ENCODE measurements at places on chromosomes 1 and 21.

GRCh38 chr1:228218513-228219244 lies 10.8 kb downstream of the OBSCN start:
- DNase-seq: no peak

- DNase-seq: no peak
Measured at GRCh38 chr1:228508840-228509415, 21.7 kb downstream of the RNF187 start.

- no peak for DNase-seq
Measured at GRCh38 chr21:14591882-14592281, 45.8 kb upstream of the SAMSN1 start.

GRCh38 chr1:242828199-242828598 lies 303.7 kb upstream of the PLD5 start:
- no peak for DNase-seq

GRCh38 chr21:46063227-46063626 lies 34.7 kb upstream of the COL6A2 start:
- DNase-seq: no peak

GRCh38 chr1:16050328-16050727 lies 6.7 kb downstream of the CLCNKB start:
- DNase-seq: no peak

All from D721Med (cell line).